DMS153 (cell line): ENCODE measurements at places on chromosomes 3 and 15.

DNA sequence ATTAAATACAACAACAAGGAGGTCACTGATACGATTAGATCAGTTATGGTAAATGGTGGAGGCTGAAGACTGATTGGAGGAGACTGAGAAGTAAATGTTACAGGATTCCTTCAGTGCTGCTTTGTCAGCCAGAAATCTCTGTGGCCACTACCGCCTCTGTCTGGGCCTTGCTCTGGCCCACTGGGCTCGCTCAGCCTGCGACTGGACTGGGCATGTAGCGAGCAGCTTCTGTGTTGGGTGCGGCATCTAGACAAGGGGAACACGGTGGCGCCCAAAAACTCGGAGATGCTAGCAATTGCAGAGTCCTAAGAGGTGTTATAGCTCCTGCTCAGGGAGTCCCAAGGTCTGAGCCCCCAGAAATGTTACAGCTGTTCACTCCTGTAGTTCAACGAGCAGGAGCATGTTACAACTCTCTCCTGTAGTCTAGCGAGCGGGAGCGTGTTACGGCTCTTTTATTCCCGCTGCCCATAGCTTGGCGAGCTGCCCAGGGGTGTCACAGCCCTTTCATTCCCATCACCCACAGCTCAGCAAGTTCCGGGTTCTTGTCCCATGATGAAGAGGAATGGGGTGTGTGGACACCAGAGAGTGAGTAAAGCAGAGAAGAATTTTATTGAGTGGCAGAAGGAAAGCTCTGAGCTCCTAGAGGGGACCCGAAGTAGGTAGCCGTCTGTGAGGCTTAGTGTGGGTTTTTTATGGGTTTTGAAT is 24.7 kb downstream of the SLC15A2 start:
- no peak for DNase-seq

GRCh38 chr3:150890831-150891230 is 14.4 kb downstream of the MINDY4B start:
- no peak for DNase-seq

DNA sequence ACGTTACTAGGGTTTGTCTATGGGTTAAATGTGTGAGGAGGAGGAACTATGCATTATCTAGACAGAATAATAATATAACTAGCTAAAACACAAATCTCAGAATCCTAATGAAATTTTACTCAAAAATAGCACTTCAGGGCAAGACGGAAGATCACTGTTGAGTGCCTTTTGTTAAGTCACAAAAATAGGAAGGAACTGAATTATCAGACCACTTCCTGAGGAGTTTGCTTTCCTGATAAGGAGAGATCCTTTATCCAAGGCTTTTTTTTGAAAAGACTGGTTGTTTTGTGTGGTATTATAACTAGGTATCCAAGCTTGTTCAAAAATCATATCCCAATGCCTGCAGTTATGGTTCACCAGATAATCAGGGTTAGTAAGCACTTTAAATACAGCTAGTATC is 34.6 kb downstream of the NR2E3 start:
- no peak for DNase-seq

DNA sequence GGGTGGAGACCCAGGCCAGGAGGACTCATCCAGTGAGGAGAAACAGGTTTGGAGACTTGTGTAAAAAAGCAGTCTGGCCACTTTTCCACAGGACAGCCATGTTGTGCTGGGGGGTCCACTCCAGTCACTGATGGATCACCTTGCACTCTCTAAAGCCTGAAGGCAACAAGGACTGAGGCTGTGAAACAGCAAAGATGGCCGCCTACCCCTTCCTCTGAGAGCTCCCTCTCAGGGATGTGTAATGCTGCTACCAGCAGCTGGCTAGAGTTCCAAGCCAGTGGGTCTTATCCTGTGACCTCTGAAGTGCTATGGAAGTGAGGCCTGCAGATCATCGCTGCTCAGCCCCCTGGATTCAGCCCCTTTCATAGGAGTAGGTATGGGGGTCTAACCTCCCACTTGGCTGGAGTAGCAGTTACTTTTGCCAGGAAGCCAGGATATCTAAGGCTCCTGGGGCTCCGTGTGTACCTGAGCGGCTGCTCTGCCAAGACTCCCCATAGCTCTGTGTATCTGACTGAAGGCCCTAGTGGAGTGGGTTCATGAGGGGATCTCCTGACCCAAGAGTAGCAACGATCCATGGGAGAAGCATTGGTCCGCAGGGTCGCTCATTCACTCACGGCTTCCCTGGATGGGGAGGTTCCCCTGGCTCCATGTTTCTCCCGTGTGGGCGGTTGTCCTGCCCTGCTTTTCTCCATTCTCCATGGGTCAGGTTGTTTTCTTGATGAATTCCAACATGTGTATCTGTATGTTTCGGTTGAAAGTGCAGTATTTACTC is 69.9 kb upstream of the TNFSF10 start:
- DNase-seq: no peak

DNA sequence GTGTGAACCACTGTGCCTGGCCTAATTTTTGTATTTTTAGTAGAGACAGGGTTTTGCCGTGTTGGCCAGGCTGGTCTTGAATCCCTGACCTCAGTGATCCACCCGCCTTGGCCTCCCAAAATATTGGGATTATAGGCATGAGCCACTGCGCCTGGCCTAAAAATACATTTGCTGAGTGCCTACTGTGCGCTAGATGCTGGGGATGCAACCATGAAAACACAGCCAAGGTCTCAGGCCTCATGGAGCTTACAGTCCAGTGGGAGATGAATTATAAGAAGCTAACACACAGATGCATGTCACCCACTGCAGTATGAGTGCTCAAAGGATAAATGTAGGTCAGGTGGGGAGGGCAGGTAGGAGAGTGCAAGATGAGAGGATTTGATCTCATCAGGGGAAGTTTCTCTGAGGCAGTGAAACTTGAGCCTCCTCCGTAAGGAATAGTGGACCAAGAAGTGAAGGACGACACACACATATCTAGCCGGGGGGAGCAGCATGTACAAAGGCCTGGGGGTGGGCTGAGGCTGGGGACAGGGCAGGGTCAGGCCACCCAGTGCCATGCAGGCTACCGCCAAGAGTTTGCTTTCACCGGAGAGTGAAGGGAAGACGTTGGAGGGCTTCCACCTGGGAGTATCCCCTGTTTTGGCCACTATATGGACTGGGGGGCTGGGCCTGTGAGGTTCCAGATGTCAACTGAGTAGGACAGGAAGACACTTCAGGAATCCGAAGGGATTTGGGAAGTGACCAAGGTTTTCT is 24.3 kb downstream of the IRAK2 start:
- DNase-seq: no peak

DNA sequence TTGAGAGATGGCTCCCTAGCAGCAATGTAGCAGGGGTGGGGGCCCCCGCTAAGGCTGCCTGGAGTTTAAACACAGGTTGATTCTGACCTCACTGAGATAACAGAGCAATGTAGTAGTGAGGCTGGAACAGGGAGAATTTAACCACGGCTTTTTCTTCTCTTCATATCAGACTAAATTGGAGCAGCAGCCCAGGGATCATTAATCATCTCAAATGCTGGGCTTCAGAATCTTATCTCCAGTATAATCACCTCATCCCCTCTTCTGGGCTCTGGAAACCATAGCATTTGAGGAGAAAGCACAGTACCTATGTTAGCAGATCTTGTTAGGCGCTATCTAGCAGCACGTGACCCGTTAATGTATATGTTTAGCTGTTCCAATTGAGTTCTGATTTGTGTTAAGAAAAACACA is 25.4 kb upstream of the DET1 start:
- DNase-seq: no peak

GRCh38 chr3:109070211-109070610 is 47.7 kb downstream of the MORC1 start:
- no peak for DNase-seq

DNA sequence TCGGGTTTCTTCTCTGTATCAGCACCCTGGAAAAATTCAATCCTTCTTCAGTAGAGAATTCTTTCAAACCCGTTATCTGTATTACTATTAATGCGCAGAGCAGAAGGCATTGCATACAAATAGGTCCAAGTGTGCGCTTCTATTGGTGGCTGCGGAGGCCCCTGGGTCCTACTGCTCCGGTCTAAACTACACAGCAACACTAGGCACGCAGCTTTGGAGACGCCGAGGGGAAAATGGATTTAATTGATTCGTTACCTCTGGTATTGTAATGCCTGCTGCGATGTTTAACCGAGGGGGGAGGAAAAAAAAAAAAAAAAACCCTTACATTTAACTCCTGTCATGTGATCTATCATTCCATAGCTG is at the start of gene ROBO1:
Gene ROBO1 (minus strand): TSS at position 94 of the 363 bp plus-strand sequence.
- DNase-seq: no peak

DNA sequence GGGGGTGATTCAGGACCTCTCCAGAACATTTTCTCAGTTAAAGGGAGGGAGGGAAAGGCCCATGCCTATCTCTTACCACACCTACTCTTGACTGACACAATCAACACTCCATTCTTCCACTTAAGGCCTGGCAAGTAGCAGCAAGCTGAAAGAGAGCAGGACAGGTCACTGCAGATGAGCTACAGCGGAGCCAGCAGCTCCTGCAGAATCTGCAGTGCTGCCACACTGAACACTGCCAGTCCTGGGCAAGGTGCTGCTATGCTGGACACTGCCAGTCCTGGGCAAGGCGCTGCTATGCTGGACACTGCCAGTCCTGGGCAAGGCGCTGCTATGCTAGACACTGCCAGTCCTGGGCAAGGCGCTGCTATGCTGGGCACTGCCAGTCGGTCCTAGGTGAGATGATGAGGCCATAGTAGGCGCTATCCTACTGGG is 143.7 kb downstream of the MYLK start:
- no peak for DNase-seq

GRCh38 chr3:141234283-141234682 is 2.7 kb downstream of the PXYLP1 start:
- DNase-seq: no peak

DNA sequence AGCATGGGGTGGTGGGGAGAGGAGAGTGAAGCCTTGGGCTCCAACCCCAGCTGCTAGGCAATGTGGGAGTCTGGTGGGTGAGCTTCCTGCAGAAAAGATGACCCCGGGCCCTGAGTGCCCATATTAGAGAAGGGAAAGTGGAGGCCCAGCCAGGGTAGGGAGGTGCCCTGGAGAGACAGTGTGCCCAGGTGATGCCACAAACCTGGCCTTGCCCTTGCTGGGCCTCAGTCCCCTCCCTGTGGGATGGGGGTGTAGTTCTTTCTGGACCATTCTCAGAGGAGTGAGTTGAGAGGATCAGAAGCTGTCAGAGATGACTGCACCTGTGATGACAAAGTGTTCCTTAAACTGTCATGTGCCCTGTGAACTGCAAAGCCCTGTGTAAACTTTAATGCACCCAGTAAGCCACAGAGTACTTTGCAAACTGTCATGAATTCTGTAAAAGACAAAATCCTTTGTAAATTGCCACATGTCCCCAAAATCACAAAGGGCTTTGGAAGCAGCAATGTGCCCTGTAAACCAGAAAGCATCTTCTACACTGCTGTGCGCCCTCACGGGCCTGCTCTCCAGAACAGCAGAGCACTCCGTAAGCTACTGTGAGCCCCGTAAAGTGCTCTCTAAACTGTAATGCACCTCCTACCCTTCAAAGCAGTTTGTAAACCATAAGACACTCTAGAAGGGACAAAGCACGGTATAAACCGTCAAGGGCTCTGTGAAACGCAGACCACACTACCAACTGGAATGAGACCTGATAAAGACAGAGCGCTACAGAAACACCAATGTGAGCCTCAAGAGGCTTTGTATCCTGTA is 51.3 kb upstream of the FGD5 start:
- no peak for DNase-seq

DNA sequence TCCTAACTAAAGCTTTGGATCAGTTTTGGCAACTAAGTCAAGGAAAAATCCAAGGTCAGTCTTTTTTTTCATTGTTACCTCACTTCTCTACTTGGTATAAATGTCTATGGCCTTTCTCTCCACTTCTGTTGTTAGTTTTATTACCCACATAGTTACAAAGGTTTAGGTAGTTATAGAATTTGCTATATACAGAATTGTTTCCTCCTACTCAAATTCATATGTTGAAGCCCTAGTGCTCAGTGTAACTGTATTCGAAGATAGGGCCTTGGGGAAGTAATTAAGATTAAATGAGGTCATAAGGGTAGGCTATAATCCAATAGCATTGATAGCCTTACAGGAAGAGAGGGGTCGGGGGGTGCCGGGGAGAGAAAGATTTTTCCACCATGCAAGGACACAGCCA is 19.7 kb upstream of the STIMATE start:
- DNase-seq: no peak

DNA sequence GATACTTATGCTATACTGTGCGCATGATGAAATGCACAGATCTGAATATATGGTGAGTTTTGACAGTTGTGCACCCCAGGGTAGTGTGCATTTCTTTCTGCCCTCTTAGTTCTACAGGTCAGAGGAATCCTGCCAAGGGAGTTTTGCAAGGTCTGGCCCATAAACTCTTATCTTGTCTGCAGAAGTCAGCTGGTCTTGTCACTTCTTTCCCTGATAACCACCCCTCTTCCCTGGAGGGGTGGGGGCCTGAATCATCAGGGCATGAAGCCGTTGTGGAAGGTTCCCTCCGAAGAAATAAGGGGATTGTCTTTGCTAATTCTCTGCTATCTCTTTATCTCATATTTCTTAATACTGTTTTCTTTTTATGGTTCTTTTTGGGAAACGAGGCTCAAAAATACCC is 30.4 kb downstream of the TRIM71 start:
- no peak for DNase-seq

DNA sequence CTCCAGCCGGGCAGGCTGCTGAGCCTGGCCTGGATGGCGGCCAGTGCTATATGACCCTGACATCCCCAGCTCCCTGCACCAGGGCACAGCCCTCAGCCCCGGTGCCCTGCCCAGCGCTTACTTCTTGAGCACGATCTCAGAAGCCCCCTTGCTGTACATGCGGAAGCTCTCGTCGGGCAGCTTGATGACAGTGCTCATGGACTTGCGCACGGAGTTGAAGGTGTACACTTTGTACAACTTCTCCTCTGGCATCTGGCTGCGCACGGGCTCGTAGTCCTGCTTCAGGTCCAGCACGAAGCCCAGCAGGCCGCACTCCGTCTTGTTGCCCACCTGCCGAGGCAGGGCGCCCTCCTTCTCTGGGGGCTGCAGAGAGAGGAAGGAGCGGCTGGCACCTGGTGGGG is 38.8 kb upstream of the SEC13 start:
- no peak for DNase-seq

DNA sequence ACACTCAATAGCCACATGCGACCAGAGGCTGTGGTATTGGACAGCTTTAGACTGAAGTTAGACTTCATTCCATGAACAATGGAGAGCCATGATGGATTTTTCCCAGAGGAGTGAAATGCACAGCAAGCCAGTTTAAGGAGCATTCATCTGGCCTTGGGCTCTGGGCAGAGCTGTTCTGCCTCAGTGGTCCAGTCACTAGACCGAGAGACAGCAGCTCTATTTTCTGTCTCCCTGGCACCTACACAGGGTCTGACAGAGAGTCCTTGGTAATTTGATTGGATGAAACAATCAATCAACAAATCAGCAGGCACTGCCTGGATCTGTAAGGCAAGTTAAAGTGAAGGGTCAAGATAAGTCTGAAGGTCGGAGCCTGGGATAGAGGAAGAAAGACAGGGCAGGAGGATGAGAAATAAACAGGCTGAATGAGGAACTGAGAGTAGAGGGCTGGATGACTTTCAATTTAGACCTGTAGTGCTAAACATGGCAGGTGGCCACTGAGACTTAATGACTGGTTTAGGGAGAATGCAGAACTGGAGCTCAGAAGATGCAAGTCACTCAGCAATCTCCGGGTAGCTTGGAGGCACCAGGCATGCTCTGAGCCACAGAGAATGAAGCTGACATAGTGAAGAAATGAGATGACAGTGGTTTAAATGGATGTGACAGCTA is 98.5 kb upstream of the SLC25A36 start:
- no peak for DNase-seq

GRCh38 chr15:68586274-68586961 is 7.6 kb downstream of the CORO2B start:
- DNase-seq: no peak
